Activated CD4-positive, alpha-beta memory T cell treated with anti-CD3 and anti-CD28 coated beads, Interleukin-2, amount 10 ng/mL, durations not matched to agents 7 days and 5 days (primary cell): ENCODE measurements at places on chromosomes 3 and 15. TPM values are rescaled to one million over a fixed set of nuclear protein-coding genes. Genes with fewer than 3 reads are reported as not detected.
A peak's percentile ranks its signal among the peaks of the same experiment; 100 is the strongest.

GRCh38 chr3:88725440-88726165 lies 381.8 kb upstream of the EPHA3 start:
- no peaks in the 10 kb centered on the region for H3K36me3 ChIP-seq
- H3K4me1 ChIP-seq, result no peaks in the 10 kb centered on the region
- DNase-seq, result no peak
- no peaks in the 10 kb centered on the region for H3K27me3 ChIP-seq
- H3K27ac ChIP-seq, result no peak overlapping the region
- H3K4me3 ChIP-seq, result no peak overlapping the region

Gene SCG5
- total RNA-seq, result 3.1 TPM

DNA sequence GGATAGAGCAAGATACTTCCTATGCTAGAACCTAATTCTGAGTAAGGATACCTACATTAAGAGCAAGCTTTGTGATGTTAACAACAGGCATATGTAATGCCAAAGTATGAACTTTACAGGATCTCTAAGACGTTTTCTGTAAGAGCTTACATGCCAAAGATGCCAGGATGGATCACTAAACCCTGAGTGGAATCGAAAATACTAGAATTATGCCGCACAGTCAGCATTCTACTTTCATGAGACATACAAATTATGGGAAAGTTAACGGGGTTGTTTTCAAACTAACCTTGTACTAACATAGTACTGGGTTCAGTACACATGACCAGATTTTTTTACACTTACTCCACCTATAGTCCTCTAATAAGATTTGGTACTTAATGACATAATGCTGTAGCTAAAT lies 55.1 kb downstream of the AAGAB start:
- no peaks in the 10 kb centered on the region for H3K27me3 ChIP-seq
- H3K4me1 ChIP-seq, result peaks cover 24% of the 10 kb centered on the region
- no peak overlapping the region for H3K4me3 ChIP-seq
- peaks cover 73% of the 10 kb centered on the region for H3K36me3 ChIP-seq

DNA sequence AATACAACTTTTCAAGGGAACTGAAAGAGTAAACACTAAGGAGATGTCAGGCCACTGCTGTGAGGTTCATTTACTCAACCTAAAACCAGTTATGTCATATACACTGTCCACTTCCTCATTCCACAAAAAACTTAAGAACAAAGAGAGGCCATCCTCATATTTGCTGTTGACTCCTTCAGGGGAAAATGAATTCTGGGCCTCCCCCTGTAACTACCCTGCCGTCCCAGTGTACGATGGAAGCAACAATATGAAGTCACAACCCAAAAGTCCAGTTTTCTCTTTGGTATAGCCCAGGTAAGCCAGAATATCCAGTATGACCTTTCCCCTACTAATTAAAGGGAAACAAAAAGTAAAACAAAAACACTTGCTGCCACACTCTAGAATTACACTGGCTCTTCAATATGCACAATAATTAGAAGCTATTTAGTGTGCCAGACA lies 16.2 kb downstream of the CEP152 start:
- DNase-seq, result no peak
- H3K4me1 ChIP-seq, result peaks cover 41% of the 10 kb centered on the region
- peaks cover 62% of the 10 kb centered on the region for H3K36me3 ChIP-seq
- peak overlapping the region; percentile 68 for H3K27ac ChIP-seq

Gene ST8SIA2
- not detected for total RNA-seq

Gene LARP6
- not detected for total RNA-seq

- peaks cover 15% of the 10 kb centered on the region for H3K4me1 ChIP-seq
- peaks cover 82% of the 10 kb centered on the region for H3K36me3 ChIP-seq
- H3K27ac ChIP-seq, result peak overlapping the region; percentile 57
- no peak overlapping the region for H3K4me3 ChIP-seq
- H3K27me3 ChIP-seq, result no peaks in the 10 kb centered on the region
- peak; percentile 40 for DNase-seq
These were observed 68.7 kb downstream of the AAGAB start for GRCh38 chr15:67185621-67186225.

- no peak overlapping the region for H3K4me3 ChIP-seq
- H3K27ac ChIP-seq, result no peak overlapping the region
- H3K4me1 ChIP-seq, result no peaks in the 10 kb centered on the region
- DNase-seq, result no peak
- H3K27me3 ChIP-seq, result peaks cover 6% of the 10 kb centered on the region
- no peaks in the 10 kb centered on the region for H3K36me3 ChIP-seq
These were observed 25.9 kb upstream of the KIF23 start for GRCh38 chr15:69388260-69388705.

Gene GRIP2
- total RNA-seq, result 0.35 TPM

- no peak overlapping the region for H3K4me3 ChIP-seq
- DNase-seq, result no peak
- H3K27me3 ChIP-seq, result no peaks in the 10 kb centered on the region
- H3K4me1 ChIP-seq, result no peaks in the 10 kb centered on the region
These were observed 324.0 kb upstream of the TBL1XR1 start for GRCh38 chr3:177521305-177521704.

- no peak overlapping the region for H3K4me3 ChIP-seq
- peaks cover 12% of the 10 kb centered on the region for H3K27me3 ChIP-seq
- no peaks in the 10 kb centered on the region for H3K36me3 ChIP-seq
- H3K27ac ChIP-seq, result no peak overlapping the region
- H3K4me1 ChIP-seq, result no peaks in the 10 kb centered on the region
These were observed 19.8 kb upstream of the ACOX2 start for GRCh38 chr3:58556761-58557221.
